AML-193 (cell line): ENCODE measurements at places on chromosomes 2 and 18.
A peak's percentile ranks its signal among the peaks of the same experiment; 100 is the strongest.

DNA sequence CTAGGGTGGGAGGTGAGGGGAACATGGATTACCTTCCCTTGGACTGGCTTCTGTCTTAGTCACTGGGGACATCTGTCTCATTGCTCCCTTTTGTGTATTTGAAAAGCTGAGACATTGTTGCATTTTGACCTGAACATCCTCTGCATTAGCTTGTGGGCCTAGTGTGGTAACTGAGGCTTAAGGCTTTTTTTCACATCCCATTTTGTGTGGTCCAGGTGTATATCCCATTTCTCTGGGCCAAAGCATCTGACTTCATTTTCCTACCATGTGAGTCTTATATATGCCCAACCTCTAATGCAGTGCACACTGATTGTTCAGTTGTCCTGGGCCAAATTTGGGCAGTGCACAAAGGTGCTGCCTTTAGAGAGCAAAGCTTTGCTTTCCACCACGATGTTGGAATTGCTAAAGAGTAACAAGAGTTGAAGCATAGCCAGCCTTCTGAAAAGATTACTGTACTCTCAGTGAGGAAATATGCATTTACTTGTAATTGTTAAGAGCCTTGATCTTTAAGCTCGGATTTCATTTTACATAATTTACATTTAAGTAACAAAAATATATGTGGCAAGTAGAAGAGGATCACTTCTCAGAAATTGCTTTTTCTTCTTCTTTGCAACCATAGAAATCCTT lies 13.3 kb downstream of the PRKCE start:
- DNase-seq: no peak

GRCh38 chr18:69330385-69331005 lies 70.2 kb upstream of the DOK6 start:
- no peak for DNase-seq

DNA sequence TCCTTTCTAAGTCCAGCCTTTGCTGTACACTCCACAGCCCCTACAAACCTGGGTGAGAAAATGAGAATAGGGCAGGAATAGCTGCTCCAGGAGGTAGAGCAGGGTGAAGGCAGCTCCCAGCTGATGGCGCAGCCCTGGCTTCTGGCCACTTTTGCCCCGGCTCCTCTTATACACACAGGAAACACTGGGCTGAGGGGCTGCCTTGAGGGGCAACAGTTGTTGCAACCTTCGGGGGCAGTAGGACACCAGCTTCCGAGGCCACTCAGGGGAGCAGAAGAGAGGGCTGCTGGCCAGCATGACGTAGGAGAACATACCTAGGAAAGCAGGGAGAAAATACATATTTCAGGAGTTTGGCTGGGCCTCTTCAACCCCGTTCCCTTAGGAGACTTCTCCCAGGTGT lies 8.1 kb downstream of the GGCX start:
- no peak for DNase-seq

GRCh38 chr2:49861821-49862220 lies 707.5 kb upstream of the FSHR start:
- DNase-seq: no peak

- DNase-seq: no peak
These were observed 32.3 kb downstream of the SCTR start for GRCh38 chr2:119491776-119492525.

DNA sequence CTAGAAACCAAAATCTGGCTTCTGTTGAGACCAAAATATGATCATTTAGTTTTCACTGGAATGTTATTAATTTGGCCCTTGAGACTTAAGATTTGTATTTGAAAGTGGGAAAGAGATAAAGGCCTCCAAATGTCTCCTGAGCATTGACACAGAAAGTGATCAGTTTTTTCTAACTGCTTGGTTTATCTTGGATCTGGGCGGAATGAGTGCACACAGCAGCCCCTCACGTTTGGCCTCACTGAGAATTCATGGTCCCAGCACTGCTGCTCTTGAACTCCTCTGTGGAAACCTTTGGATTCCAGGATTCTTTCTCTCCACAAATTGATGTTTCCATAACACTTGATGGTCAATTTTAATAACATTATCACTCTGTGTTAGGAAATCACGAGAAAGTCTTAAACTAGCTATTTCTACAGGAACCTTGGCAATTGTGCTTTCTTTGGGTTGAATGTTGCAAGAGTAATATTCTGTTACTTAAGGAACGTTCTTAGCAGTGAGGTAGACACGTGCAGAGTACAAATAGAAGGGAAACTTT lies 180.3 kb upstream of the BCL2L11 start:
- DNase-seq: no peak

DNA sequence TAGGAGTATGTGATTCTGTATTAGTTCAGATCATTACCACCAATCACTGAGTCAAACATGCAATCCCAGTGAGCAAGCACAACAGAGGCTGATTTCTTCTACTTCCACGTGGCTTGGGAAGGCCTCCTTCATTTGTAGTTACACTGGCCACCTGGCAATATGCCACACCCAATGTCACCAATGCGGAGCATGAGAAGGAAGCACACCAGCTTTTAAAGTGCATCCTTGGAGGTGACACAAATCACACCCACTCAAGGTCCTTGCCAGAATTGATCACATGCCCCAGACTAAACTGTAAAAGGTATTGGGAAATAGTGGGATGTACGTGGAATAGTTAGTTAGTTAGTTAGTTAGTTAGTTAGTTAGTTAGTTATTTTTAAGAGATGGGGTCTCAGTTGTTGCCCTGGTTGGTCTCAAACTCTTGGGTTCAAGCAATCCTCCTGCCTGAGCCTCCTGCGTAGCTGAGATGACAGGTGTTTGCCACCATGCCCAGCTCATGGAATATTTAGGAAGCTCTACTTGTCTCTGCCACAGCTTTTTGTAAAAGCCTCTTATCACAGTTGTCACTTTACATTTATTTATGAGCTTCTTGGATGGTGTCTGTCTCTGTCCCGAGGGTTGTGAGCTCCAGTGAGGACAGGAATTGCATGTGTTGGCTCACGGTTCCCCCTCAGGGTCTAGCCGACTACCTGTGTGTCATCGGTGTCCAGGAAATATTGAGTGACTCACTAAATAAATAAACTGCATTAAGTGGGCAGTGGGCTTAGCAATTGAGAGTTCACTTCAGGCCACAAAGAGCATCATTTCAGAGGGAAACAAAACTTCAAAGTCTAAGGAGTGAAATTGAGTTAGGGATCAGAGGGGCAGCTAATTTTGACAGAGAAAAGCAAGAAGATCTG lies 28.1 kb upstream of the CAB39 start:
- DNase-seq: no peak

DNA sequence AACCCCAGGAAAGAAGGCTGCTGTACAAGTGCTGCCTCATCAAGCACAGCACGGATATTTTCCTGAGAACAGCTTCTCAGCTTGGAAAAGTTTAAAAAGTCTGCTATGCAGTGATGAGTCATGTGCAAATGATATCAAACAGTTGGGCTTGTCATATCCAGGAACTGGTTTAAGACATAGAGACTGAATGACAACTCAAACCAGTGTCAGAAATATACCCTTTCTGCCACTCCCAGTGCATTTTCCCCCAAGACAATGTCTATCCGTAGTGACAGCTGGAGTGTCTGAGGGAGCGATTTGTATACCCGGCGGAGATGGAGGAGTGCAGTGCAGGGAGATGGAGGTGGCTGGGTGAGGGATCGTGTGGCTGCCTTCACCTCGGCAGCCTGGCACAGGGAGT lies 28.2 kb downstream of the SOX11 start:
- no peak for DNase-seq

- DNase-seq: peak; percentile 79
These were observed 20.0 kb upstream of the LANCL1 start for GRCh38 chr2:210496512-210496911.
